COR-L47 (cell line): ENCODE measurements at places on chromosomes 7 and 10.

DNA sequence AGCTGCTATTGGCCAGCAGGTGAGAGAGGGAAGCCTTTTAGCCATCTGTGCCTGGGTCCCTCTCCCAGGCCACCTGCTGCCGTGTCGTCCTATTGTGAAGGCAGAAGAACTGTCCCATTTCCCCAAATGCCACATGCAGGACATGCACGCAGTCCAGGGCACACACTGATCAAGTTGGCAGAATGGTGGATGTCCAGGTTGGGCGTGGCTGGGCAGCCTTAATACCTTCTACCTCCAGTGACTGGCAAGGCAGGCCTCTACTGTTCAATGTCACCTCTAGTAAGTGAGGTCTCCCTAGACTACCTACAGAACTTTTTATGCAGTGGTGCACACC lies 37.6 kb downstream of the ALOX5 start:
- DNase-seq: no peak

GRCh38 chr10:19623321-19623720 lies 192.9 kb upstream of the PLXDC2 start:
- DNase-seq: no peak

DNA sequence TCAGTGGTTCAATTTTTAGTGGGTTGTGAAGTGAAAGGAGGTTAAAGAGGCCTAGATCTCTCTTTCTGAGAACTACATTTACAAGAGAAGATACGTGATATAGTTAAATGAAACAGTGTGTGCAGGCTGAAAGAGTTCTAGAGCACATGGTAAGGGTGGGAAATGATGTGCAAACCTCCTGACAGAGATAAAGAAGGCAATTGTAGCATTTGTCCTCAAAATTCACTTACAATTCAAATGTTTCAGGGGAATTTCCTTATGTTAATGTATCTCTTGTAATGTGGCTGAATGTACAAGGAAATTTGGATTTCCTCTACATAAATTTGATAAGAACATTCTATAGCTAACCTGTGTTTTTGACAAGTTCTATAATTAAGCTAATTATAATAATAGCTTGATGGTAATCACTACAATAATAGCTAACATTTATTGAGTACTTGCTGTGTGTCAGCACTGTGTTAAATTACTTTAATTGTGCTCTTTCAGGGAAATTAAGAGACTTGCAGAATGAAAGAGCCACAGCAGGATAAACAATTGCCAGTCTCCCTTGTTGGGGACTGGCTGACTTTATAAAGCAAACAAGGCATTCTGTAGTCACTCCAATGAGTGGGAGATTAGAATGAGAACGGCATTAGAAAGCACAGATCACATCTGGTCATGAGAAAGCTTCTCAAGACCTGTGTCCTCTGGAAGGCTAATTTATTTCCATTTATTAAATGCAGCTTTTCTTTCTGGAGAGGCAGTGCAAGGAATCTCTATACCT lies 139.7 kb upstream of the TMEM72 start:
- peak; percentile 19 for DNase-seq

GRCh38 chr7:42081671-42082070 lies 155.3 kb downstream of the GLI3 start:
- no peak for DNase-seq

GRCh38 chr10:10007957-10008356 lies 1009.7 kb upstream of the CELF2 start:
- DNase-seq: no peak
